ENCODE measurements at places on chromosomes 5 and 9.

- no peak for DNase-seq
Observed at GRCh38 chr9:34158362-34158869, 20.4 kb upstream of the UBAP1 start.

DNA sequence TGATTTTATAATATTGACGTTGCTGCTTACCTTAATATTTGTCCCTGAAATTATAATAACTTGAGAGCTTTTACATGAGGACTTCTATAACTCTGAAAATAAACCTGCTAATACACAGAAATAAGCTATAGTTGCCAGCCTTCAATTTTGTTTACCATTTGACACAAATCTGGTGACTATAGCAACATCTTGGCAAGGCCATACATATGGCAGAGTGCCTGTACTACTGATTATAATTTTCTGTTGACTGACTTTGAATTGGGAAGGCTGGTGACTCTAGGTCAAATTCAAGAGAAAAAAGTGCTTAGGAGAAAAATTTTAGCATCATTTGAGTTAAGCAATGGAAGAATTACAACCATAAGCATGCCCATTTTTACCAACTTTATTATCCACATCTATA is 581.4 kb upstream of the PTPRD start:
- no peak for DNase-seq

DNA sequence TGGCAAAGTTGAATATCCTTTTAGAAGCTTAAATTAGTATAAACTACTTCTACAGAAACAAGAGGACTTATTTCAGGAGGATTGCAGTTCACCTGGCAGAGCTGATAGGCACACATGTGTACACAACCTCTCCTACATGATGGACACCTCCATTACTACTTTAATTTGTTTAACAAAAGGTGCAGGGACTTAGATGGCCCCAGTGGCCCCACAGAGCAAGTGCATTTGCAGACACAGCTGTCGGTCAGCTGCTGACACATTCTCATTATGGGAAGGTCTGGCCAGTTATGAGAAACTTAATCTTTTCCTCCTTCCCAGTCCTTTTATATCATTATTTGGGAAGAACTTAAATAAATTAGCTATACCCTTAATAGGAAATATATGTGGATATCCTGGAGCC is 28.3 kb downstream of the TDRD7 start:
- no peak for DNase-seq

DNA sequence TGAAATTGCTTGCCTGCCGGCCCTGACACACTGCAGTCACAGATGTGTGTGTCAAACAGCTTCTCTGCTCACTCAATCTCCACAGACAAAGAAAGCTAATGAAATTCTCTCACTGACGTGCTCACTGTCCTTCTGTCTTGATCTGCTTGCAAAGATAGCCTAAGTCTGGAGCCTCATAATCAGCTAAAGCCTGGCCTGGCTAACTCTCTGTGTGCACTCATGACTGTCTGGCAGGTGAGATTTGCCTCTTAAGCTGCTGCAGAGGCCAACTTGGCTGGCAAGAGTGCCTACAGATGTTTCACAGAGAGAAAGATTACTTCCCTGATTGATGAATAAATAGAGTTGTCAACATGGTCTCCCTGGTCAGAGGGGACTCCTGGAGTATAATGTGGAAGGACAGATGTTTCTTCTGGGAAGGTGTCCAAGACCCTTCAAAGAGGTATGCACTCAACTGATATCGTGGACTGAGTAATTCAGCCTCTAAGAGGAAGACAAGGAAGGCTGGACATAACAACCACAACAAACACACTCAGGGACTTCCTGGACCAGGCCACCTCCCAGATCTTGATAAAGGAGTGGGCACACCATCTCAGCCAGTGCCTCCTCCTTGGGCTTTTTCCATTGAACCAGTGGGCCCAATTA is 362.0 kb downstream of the SPOCK1 start:
- DNase-seq = no peak

DNA sequence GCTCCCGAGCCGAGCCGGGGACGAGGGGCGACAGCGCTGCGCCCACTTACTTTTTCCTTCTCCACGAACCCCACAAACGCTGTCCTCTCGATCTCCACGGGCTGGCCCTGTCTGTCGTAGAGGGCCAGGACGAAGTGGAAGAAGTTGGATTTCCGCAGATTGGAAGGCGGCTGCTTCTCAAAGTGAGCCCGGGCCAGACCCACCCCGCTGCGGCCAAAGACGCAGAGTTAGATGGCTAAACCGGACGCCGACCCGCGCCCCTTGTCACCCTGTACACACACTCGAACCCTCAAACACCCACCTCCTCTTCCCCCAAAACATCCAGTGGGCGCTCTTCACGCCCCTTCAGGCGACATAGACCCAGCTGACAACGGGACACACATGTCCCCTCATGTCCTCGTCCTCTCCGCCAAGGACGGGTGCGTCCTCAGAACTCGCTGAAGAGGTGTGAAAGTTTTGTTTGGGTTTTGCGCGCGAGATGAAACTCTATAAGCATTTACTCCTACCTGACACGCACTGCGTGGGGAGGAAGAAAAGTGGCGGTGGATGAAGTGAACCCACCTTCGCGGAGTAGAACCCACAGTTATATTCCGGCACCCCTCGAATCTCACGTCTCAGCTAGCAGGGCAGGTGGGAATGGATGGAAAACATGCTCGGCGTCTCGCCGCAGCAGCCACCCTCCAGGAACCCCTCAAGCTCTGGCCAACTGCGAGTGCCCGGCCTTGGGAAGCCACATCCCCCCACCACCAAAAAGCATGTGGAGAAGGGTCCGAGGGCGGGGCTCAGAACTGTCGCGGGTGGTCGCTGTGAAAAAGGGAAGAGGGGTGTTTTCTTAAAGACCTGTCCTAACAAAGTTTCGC is 2.6 kb downstream of the EBF1 start:
- DNase-seq = no peak

GRCh38 chr5:175092691-175093090 is 351.3 kb downstream of the DRD1 start:
- DNase-seq = no peak

DNA sequence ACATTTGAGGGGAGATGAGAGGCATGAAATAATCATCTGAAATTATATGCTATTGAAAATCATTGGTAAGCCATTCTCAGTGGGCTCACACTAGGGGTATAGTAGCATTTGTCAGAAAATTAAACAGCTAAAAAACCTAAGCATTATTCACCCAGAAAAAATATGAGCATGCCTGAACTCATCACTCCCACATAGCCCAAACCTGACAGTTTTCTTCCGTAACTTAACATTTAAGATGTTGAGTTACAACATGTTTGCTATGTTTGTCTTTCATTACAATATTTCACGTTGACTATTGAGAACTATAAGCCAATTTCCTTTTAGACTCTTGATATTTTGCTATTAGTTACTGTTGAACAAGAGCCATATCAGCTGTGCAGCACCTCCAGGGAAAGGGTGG is 23.5 kb upstream of the GHR start:
- no peak for DNase-seq

DNA sequence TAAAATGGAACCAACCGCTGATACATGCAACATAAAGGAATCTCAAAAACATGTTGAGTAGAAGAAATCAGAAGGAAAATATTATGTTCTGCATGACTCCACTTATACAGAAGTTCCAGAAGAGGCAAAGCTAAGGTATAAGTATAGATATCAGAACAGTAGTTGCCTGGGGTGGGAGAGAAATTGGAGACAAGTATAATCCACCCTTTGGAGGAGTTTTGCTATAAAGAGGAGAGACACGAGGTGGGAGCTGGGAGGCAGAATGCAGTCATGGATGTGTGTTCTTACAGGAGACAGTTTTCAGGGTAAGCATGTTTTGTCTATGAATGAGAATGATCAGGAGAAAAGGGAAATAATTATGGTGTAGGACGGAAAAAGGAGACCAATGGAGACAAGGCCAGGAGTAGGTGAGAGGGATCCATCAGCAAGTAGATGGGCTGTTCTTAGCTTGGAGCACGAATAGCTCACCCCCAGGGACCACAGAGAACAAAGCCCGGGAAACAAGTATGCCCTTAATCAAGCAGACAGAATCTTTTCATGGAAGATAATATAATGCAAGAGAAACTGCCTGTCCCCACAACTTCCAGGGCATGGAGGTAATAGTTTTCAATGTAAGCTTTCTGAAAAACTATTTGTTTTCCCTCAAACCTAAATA is 72.2 kb downstream of the MED27 start:
- no peak for DNase-seq

DNA sequence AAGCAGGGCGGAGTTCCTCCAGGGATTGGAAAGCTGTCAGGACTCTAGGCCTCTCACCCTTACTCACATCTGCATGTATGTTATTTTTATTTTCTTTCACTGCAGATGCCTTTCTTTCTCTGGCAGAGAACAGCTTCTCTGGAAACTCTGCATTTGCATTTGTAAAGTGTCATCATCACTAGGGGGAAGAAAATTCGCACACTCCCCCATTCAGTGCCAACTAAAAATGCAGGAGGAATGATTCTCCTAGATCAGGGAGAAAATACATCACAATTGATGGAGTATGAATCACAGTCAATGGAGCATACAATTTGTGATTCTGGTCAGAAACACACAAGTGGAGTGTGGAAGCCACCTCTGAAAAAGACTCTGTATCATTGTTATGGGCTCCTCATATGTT is 351.4 kb upstream of the FTMT start:
- no peak for DNase-seq

DNA sequence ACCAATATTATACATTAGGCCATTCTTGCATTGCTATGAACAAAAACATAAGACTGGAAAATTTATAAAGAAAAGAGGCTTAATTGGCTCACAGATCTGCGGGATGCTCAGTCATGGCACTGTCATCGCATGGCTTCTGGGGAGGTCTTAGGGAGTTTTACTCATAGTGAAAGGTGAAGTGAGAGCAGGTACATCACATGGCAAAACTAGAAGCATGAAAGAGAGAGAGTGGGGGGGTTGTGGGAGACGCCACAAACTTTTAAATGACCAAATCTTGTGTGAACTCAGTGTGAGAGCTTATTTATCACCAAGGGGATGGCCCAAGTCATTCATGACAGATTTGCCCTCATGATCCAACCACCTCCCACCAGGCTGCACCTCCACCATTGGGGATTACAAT is 398.3 kb upstream of the EDIL3 start:
- no peak for DNase-seq

DNA sequence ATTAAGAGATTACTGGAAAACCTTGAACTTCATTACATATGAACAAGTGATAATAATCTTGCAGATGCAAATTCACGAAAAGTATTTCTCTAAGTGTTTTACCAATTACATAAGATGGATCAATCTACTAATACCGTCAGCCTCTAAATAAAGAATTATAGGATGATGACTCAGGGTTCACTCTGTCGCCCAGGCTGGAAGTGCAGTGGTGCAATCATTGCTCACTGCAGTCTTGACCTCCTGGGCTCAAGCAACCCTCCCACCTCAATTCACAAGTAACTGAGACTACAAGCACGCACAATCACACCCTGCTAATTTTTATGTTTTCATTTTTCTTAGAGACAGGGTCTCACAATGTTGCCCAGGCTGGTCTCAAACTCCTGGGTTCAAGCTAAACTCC is 56.1 kb downstream of the CHD1 start:
- DNase-seq = no peak

GRCh38 chr5:34715711-34716110 is 59.6 kb downstream of the RAI14 start:
- DNase-seq = no peak

Measured in activated CD4-positive, alpha-beta T cell treated with anti-CD3 and anti-CD28 coated beads, Interleukin-2, amount 50 U/mL, for 24 hours (primary cell).